ENCODE measurements at places on chromosomes 11 and 22.

DNA sequence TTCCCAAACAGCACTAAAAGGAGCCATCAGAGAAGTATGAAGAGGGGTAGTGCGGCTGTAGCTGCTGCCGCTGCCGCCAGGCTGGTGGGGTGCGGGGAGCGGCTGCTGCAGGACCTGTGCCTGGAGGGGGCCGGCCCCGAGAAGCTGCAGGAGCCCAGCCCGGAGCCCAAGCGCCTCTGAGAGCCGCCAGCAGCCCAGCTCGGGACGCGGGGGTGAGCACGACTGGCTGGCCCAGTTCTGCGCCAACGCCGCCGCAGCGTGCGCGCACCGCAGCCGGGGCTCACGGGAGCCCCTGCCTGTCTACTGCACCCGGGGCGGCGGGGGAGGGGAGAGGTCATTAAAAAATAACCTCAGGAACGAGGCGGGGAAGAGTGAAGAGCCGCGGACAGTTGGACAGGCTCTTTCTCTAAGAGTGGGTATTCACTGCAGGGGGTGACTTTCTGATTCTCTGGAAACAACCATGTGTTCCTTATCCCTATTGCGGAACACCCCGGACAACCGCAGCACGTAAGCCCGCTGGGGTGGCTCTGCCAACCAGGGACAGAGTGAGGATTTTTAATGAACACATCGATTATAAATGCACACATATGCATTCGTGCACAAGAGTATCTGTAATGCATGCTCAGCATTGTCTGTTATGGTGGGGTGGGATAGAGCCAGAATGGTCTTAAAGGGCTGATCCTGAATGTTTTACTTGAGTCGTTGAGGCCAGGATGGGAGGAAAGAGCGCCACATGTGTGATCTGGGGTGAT lies 453 bp downstream of the GAS2 start:
- DNase-seq = peak; percentile 30

DNA sequence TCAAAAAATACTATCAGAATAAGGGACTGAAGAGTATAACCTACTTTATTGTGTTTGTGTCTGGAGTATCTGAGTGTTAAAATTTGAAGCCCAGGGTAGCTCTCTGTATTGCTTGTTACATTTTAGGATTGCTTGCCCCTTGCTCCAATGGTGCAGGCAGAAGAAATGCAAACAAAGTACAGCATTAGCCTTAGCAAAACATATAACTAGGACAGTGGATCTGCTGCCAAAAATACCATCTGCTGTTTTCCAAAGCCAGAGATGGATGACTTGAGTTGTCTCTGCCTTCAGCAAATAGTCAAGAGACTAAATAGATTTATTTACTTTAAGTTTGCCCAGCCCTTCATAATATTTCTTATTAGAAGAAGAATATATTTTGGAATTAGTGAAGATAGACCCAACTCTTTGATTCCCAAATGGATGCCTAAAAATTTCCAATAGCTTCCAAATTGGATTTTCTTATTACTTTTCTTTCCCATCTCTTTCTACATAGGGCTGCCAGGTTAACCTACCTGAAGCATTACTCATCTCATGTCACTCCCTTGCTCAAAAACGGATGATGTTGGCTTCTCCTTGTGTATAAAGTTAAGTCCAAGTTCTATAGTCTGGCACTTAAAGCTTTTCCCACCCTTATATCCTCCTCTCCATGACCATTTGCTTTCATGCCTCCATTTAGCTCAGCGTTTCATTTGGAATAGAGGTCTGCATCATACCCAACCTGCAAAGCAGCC lies 66.3 kb downstream of the LDLRAD3 start:
- no peak for DNase-seq

- no peak for DNase-seq
Observed at GRCh38 chr22:27573280-27574001, 228.1 kb downstream of the MN1 start.

DNA sequence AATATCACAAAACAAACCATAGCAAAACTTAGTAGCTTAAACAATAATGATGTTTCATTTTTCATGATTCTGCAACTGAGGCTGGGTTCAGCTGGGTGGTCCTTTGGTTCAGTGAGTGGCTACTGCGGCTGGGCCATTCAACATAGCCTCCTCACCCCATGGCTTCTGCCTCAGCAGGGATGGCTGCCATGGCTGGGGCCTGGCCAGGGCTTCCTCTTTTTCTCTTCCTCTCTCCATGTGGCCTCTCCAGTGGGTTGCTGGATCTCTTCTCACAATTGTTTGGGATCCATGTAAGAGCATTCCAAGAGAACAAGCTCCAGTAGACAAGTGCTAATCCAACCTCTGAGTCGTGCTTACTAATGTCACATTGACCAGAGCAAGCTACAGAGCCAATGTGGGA lies 248.6 kb upstream of the PLET1 start:
- no peak for DNase-seq

GRCh38 chr11:67053896-67054329 lies 2.7 kb upstream of the RHOD start:
- peak; percentile 69 for DNase-seq

DNA sequence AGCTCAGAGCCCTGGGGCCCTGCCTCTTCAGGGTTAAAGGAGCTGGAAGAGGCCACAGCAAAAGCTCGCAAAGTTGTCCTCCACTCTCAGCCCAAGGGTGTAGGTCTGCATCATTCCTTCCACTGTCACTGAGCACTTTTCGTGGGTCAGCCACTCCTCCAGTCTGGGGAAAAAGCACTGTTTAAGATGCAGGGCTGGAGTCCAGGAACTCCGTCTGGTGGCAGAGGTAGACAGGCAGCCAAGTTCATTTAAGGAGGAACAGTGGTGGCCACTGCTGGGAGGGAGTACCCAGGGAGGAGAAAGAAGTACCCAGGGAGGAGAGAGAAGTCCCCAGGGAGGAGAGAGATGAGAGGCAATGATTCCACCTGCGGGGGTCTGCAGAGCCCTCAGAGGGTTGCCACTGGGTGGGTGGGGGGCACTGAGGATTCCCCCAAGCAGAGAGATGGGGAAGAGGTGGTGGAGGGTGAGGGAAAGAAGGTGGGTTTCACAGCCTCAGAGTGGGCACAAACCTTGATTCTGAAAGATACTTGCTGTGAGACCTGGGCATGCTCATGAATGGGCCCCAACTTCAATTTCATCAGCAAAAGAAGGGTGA lies 70.0 kb upstream of the B3GAT1 start:
- DNase-seq = no peak

DNA sequence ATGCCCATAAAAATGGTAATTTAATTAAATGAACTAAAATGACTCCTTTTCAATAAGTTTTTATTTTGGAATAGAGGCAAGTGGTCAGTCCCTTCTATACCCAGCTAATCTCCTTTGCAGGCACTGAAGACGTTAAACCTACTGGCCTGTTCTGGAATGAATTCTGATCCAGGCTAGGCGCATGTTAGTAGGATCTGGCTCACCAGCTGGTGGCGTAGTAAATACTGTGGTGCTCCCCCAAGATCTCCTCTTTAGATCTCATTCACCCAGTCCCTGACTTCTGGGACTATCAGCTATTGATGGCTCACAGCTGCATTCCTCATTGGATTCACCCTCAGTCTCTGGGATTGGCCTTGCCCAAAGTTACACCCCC lies 173.7 kb upstream of the DDI1 start:
- no peak for DNase-seq

All from stimulated activated CD4-positive, alpha-beta T cell treated with anti-CD3 and anti-CD28 coated beads, Interleukin-15, amount 100 ng/mL, for 24 hours (primary cell).